PC-3 (cell line): ENCODE measurements at places on chromosomes 7 and 10. TPM values are rescaled to one million over a fixed set of nuclear protein-coding genes. Genes with fewer than 3 reads are reported as not detected.

DNA sequence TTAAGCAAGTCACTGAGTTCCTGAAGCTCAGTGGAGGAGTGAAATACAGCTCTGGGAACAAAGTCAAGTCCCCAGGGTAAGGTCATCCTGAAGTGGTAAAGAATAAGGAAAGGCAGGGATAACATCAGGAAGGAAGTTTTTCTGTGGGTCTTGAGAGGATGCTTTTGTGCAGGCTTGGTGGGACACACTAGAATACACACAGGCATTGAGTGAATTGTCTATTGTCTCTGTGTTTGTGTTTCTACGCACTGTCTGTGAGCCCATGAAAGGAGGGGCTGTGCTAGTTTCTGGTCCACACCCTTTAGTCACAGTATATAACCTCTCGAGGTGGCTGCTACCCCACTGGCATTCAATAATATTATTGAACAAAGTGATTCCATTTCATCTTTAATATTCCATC lies 95.8 kb upstream of the ABCB5 start:
- no peak for DNase-seq

GRCh38 chr7:100801833-100802568 lies 25.3 kb downstream of the EPHB4 start:
- DNase-seq = peak; percentile 96

GRCh38 chr7:23721456-23721855 lies 11.4 kb downstream of the STK31 start:
- no peak for DNase-seq

GRCh38 chr10:60660625-60661024 lies 117.7 kb upstream of the CDK1 start:
- DNase-seq = no peak

- no peak for DNase-seq
Observed at GRCh38 chr10:75117995-75118394, 6.5 kb downstream of the SAMD8 start.

DNA sequence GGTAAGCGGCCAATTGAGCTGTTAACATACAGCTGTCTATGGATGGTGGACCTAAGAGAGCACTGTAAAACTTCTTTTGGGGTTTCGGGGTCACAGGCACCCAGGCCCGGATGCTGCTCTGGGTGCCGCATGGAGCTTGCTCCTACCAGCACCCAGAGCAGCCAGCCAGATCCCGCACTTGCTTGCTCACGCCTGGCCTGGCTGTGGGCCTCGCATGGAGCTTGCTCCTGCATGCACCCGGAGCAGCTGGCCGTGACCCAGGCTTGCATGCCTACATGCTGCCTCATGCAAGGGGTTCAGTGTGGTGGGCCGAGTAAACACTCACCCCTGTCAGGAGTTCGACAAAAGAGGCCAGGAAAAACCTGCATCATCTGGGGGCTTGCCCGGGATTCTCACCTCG lies 896.9 kb downstream of the SORCS1 start:
- DNase-seq = no peak

DNA sequence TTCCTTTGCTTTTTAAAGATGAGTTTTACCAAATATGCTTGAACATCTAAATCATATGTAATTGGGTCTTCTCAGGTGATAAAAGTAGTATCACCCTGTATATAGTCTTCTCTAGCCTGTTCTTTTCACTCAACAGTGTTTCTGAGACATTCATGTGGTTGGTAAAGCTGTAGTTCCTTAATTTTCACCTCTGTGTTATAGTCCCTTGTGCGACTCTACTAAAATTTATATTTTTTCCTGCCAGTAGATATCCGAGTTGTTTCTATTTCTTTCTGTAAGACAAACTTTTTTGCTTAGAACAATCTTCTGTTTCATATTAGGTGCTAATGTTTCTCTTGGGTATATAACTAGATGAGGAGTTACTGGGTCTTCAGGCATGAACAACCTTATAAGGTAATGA lies 35.6 kb downstream of the SYPL1 start:
- DNase-seq = no peak

DNA sequence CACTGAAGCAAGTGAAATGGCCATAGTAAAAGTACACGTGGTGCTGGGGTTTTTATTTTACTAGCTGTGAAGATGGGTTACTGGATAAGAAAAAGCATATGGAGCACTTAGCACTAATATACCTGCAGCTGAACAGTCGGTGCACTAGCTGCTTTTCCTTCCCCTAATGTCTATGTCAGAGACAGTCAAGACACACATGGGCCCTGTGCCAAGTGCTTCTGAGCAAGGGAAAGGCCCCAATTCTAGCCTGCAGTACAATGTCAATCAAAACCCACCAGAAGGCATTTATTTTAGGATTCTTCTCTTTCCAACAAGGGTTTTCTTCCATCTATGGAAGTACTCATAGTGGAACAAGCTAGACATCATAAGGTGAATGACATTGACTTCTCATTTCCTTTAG lies 716.7 kb downstream of the CCSER2 start:
- no peak for DNase-seq

DNA sequence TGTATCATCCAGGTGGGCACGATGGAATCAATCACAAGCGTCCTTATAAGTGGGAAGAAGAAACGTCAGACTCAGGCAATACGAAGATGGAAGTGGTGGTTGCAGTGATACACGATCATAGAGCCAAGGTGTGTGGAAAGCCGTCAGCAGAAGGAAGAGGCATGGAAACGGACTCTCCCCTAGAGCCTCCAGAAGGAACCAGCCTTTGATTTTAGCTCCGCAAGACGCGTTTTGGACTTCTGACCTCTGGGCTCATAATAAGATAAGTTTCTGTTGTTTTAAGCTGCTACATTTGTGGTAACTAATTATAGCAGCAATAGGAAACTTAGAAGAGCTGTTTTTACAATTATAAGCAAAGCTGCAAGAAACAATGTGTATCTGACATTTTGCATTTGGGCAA lies 14.8 kb downstream of the FANK1 start:
- no peak for DNase-seq

DNA sequence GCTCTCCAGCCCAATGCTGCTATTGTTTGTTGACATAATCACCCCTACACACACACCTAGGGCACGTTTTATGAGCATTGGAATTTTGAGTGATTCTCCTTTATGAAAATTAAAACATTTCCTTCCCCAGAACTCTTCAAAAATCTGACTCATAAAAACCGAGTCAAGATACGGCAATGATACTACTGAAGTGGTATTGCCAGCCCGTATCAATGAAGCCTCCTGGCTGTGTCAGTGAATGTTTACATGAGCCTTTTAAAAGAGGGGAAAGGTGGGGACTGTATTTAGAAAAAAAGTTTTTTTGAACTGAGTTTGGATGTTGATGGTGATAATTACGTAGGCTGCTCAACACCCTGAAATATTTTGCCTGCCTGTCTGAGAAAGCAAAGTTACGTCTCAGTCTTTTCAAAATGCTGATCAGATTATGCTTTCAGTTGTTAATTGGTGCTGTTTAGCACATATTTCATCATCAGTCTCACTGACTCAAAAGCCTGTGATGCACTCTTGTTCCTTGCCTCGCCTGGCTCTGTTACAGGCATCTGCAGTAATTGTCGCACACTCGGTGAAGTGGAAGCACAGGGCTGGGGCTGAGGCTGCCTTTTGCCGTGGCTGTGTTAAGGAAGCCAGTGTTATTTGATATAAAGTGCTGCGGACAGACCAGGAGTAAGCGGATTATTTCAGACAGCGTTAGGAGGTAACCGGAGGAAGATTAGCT lies 157.4 kb upstream of the TCF7L2 start:
- no peak for DNase-seq

GRCh38 chr7:156836443-156836842 lies 56.5 kb downstream of the LMBR1 start:
- DNase-seq = no peak

DNA sequence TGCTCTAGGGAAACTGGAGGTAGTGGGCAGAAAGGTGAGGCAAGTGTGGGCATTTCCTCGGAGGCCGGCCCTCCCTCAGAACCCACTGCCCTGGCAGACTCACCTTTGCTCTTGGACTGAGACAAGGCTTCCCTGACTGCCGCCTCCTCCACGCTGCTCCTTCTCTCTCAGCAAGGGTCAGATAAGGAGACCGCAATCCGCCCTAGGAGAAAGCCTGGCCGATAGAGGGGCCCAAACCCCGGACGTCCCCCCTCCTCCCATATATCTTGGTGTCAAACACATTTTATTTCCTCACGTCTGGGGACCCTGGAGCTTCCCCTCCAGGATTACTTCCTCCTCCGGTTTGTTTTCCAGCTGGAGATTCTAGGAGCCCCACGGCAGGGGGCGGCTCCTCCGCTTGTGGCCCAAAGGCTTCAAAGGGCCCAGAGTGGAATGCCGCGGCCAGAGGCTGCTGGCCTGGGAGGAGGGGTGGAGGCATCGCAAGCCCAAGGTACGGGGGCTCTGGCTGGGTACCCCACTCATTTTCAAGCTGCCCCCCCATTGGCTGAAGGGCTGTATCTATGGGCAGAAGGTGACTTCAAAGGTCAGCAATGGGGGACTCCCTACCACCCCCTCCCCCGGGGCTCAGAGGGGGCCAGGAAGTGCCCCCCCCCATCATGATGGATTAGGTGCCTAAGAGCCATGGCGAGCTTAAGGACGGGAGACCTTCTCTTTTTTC lies 31.7 kb upstream of the LBX1 start:
- no peak for DNase-seq

DNA sequence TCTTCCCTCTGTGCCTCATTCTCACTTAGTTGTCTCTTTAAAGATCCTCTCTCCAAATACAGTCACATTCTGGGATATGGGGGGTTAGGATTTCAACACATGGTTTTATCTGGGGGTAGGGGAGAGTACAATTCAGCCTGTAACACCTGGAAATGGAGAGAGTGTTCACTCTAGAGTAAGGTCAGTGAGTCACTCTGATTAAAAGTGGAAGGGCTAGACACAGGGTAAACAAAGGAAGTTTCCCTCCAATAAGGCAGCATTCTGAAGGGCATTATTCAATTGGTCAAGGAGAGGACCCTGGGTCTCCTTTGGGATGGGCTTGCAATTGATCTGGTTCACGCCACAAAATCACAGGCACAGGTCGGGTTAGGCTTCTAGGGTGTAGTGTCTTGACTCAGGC lies 232.8 kb upstream of the NPSR1 start:
- DNase-seq = no peak

Gene ITPRID1
- total RNA-seq = not detected in 2 replicates

Gene ARHGAP22
- 12.2 and 14.9 TPM in 2 replicates for total RNA-seq

Gene SNX10
- 6.2 and 7.9 TPM in 2 replicates for total RNA-seq
